GM10248 (cell line): ENCODE measurements at places on chromosomes 4 and X.

DNA sequence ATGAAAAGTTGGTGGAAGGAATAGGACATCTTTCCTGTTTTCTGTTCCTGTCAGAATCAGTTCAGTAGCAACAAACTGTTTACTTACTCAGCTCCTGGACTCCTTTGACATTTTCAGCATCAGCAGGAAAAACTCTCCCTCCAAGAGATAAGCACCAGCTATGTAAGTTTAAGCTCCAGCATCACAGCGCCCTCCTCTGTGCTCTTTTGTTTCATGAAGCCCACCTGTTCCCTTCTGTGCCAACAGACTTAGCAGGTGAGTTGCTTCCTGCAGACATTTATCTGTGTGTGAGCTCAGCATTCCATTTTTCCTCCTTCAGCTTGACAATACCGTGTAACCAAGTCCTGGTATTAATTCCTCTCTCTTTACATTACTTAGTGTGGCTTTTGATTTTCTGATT, 644.1 kb upstream of the AGA start:
- DNase-seq = no peak

DNA sequence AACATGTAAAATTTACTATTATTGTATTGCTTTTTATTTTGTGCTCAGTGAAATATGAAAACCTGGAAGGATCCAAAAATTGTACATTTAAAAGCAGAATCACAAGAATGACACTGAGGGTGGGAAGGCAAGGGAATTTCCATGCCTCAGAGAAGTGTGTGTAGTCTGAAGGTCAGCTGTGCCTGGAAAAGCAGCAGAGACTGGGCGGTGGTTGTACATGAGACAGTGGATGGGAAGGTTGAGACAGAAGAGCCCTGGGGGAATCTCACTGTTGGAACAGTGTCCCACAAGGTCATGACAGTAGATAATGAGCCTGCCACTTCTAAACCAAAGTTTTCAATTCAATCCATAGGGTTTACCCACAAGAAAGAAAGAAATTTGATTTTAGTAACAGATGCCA, 17.1 kb upstream of the ANTXR2 start:
- no peak for DNase-seq

DNA sequence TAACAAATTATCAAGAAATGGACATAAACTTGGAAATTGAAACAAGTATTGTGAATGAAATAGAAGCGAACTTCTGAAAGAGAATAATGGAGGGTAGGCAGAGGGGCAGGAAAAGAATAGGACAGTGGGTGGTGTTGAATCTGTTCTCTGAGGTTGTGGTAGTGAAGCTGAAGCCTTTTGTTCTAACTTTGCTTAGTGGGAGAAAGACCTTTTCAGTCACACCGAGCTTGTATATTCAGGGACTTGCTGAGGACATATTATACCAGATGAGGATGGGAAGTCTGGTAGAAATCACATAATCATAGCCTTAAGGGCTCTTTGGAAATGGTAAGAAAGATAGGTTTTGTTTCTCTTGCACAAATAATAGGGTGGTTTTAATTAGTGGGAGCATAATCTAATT, 115.4 kb upstream of the NDST4 start:
- DNase-seq = no peak

DNA sequence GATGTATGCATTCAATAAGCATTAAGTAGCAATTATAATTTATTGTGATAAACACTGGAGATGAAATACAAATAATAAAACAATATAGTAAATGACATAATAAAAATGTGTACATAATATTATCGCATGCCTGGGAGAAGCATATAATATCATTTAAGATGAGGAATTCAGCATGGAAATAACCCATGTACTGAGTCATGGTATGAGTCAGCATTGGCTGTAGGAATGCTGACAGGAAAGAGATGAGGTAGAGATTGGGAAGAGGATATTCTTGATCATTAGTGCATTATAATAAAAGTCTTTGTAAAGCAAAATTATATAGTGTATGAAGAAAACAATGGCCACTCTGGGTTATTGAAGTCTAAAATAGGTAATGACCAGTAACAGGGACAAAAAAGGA, 82.8 kb downstream of the MAGEB10 start:
- no peak for DNase-seq

- no peak for DNase-seq
Measured at GRCh38 chr4:23039818-23040217, 347.1 kb downstream of the GBA3 start.

DNA sequence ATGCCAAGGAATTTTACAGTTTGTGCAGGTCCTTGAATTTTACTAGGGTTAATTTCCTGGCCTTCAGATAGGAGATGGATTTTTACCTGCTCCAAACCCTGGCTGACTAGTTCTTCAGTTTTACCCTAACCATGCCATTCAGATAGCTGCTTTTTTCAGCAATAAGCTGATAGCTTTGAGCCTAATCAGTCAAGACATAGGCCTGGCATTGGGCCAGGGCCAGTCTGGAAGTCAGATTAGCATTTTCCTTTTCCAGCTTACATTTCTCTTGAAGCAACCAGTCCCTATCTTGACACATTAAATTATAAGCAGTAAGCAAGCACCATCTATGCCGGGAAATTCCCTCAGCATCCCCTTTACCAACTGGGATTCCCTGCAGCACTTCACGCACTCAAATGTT, 177.1 kb downstream of the ADGRA3 start:
- no peak for DNase-seq
